Stimulated activated CD4-positive, alpha-beta T cell treated with anti-CD3 and anti-CD28 coated beads, Interleukin-1b, Interleukin-23, amount 100 ng/mL, for 1 hour (primary cell): ENCODE measurements at places on chromosomes 16 and 17.

DNA sequence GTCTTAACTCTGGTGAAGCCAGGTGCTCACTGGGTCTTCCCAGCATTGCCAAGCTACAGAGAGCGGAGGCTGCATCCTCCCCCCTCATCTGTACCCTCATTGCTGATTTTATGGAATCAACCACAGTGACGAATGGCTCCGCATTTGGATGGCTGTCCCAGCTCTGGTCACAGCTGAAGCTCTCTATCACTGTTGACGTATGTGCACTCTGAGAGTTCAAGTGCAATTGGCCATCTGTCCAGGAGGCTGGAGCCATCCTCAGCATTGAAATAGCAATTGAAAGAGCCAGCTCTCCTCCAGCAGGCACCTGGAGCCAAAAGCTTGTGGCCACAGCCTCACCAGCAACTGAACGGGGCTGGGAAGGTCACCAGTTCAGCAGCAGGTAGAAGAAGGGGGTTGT, 494.1 kb downstream of the TMEM114 start:
- DNase-seq = no peak

DNA sequence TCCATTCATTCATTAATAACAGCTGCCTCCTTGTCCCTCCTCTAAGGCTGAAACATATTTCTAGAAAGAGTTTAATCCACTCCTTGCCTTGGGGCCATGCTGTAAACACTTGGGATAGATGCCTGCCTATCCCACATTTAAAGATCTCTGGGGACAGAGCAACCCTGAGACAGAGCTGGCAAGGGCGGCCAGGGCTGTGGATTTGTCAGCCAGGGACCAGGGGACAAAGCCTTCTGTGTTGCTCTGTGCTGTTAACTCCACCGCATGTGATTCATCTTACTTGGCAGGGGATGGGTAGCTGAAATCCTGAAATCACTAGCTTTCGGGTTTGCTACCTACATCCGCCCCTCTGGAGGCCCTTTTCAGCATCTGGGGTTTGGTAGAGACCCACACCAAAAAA, 392.9 kb downstream of the SLC39A11 start:
- no peak for DNase-seq

DNA sequence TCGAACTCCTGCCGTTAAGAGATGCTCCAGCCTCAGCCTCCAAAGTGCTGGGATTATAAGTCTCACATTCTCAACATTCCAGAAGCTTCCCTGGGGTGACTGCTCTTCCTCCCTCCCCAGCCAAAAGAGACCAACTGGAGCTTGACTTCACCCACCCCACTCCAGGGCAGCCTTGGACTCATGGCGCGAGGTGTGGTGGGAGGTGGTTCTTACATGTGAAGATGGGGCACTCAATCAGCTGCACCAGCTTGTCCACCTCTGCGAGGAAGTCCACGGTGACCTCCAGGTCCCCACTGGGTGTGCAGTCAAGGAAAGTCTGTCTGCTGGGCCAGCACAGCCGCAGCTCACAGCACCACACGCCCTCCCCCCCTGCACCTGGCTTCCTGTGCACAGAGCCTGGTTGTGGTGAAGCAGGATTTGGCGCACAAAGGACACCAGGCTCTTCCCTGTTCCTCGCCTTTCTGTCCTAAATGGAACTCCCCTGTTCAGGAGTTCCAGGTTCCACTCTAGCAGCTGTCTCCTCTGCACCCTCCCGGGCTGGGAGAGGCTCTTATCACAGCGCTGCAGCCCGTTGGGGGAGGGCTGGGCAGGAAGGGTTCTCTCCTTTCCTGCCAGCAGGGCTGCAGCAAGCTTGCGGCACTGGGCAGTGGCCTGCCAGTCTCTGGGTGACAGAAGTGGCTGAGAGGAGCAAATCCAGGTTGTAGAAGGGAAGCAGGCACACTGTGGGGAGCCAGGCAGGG, 9.6 kb upstream of the MTSS2 start:
- no peak for DNase-seq

DNA sequence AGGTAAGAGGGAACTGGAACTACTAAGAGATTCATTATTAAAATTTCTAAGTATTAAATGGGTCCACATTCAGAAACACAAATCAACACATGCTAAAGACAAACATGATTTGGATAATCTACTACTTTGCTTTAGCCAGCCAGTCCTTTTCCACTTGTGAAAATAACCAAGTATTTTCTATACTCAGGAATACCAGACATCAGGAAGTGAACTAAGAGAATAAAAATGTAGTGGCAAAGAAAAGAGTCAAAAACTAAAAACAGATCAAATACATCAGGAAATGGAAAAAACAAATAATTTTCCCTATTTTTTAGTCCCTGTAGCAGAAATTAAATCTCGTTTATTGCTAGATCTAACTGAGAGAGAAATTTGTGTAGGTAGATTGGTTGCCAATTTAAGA, 78.0 kb downstream of the MYO1D start:
- no peak for DNase-seq

DNA sequence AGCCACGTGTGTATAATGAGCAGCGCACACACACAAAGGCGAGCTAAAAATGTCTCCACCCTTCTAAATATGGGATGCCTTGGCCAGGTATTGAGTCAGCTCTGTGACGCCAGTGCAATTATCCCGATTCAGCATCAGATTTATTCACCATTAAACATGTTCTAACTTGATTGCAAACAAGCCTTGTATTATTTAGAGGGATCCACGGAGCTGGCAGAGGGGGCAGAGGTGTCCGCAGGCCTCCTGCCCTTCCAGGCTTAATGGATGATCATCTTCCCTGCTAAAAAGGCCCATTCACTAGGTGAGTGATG, 591.7 kb downstream of the MAF start:
- DNase-seq = no peak

GRCh38 chr17:45325810-45326209, 9.0 kb upstream of the MAP3K14 start:
- no peak for DNase-seq

GRCh38 chr16:81429045-81429521, 15.5 kb upstream of the CMIP start:
- DNase-seq = no peak

- DNase-seq = no peak
Measured at GRCh38 chr16:75111514-75111940, 5.1 kb downstream of the LDHD start.

DNA sequence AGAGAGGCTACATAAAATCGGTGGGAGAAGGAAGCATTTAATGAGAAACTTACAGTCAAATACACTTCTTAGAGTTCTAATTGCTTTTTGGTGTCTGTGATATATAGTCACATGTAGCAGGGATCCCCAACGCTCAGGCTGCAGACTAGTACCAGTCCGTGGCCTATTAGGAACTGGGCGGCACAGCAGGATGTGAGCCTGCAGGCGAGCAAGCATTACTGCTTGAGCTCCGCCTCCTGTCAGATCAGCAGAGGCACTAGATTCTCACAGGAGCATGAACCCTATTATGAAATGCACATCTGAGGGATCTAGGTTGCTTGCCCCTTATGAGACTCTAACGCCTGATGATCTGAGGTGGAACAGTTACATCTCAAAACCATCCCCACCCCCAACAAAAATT, 158.5 kb downstream of the TANC2 start:
- no peak for DNase-seq

- DNase-seq = no peak
Measured at GRCh38 chr16:55760310-55761001, 72.4 kb downstream of the CES1 start.

GRCh38 chr17:72926171-72926570, 166.3 kb downstream of the SLC39A11 start:
- no peak for DNase-seq

- DNase-seq = no peak
Measured at GRCh38 chr17:69809331-69809730, 265.7 kb upstream of the KCNJ16 start.

GRCh38 chr16:4601036-4601863, 13.4 kb downstream of the UBALD1 start:
- no peak for DNase-seq

DNA sequence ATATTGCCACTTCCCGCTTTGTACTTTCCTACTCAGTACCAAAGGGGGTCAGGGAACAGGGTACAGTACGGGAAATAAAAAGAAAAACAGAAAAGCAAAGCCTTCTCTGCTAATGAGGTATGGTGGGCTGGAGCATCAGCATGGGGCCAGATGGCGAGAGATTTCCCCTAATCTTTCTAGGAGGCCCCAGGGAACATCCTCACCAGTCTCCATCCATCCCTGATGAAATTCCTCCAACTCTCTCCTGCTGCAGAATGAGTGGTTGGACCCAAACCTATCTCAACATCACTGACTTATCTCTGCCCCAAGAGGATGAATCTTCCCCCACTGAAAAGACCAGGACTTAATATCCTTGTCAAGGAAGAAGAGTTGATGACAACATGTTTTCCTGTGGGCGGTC, 185.6 kb downstream of the C16orf78 start:
- no peak for DNase-seq

DNA sequence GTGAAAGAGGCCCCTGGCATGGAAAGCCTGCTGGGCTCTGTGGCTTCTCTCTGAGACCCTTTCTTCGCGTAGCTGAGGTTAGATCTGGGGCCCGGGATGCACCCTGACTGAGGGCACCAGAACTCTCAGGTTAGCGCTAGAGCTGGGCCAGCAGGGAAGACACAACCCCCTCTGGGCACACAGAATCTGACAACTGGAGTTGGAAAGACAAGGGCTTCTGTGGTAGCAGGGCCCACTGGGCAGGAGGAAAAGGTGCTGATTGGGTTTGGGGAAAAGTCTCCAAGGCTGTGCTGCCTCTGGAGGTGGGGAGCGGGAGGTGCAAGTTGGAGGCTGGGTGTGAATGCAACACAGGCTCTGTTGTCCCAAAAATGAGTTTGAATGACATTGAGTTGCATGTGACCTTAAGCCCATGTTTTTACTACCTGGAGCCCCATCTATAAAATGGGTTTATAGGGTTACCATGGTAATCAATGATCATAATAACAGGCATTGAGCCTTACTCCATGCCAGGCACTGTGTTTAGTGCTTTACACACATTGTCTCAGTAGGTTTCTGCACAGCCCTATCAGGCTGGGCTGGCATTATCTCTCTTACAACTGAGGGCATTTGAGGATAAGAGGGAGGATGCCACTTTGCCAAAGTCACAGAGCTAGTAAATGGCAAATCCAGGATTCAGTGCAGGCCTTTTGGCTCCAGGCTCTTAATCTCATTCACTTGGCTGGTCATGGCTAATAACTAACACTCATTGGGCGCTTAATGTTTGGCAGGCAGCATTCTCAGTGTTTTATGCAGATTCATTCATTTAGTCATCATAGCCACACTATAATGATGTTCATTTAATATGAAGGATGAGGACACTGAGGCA, 9.5 kb upstream of the IGFBP4 start:
- DNase-seq = no peak

GRCh38 chr17:37170881-37171425, 204.8 kb upstream of the C17orf78 start:
- no peak for DNase-seq

DNA sequence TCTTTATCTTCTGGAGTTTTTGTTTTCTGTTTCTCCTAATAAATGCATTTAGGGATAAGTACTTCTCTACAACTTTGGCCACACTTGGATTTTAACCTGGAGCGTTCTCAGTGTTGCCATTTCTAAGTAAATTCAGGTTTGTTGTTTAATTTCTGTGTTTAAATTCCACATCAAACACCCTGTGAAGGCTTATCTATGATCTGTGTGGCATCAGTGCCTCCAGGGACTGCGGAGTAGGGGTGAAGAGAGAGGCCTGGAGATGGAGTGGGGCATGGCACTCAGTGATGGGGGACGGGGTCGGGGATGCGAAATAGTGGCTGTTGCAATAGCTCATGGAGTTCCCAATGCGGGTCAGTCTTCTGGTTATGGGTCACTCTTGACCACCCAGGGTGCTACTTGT, 294.8 kb downstream of the HS3ST3B1 start:
- DNase-seq = no peak

DNA sequence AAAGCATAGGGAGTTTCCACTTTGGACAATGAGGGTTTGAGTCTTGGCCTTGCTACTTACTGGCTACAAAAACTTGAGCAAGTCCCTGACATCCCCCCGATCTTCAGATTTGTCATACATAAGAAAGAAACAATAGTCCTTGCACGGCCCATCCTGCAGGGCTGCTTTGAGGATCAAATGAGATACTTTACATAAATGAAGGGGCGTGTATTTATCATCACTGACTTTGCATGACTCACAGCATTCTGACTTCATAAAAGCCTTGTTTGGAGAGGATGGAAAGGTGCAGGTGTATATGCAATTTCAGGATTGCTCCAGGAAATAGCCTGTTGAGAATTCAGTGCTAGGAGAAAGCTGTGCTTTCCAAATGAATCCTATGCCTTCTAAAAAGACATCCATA, 465.0 kb upstream of the MAF start:
- DNase-seq = no peak

- no peak for DNase-seq
Measured at GRCh38 chr16:3807425-3808123, 72.9 kb downstream of the CREBBP start.

DNA sequence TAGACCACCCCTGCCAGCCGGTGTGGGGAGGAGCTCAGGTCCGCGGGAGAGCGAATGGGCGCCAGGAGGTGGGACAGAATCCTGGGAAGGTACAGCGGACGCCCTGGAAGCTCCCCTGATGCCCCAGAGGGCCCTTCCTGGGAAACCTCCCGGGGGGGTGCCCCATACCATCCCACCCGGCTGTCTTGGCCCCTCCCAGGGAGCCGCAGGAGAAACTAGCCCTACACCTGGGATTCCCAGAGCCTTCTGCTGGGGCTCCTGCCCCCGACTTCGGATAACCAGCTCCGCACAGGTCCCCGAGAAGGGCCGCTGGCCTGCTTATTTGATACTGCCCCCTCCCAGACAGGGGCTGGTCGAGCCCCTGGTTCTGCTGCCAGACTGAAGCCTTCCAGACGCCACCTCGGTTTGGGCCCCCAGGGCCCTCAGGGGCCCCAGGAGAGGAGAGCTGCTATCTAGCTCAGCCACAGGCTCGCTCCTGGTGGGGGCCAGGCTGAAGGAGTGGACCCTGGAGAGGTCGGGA, 3.0 kb upstream of the CBX4 start:
- no peak for DNase-seq

GRCh38 chr17:50080827-50081226, 14.3 kb upstream of the PDK2 start:
- no peak for DNase-seq
